Tongue (tissue), 3 donors: ENCODE measurements at places on chromosomes 13 and 19. TPM values are rescaled to one million over a fixed set of nuclear protein-coding genes. Genes with fewer than 3 reads are reported as not detected.

Gene HPN
- total RNA-seq, result not detected

Gene ZNF577
- 20.0 TPM for total RNA-seq

- DNase-seq, result no peak
Measured at GRCh38 chr19:48862827-48863226, 5.6 kb downstream of the PLEKHA4 start.

DNA sequence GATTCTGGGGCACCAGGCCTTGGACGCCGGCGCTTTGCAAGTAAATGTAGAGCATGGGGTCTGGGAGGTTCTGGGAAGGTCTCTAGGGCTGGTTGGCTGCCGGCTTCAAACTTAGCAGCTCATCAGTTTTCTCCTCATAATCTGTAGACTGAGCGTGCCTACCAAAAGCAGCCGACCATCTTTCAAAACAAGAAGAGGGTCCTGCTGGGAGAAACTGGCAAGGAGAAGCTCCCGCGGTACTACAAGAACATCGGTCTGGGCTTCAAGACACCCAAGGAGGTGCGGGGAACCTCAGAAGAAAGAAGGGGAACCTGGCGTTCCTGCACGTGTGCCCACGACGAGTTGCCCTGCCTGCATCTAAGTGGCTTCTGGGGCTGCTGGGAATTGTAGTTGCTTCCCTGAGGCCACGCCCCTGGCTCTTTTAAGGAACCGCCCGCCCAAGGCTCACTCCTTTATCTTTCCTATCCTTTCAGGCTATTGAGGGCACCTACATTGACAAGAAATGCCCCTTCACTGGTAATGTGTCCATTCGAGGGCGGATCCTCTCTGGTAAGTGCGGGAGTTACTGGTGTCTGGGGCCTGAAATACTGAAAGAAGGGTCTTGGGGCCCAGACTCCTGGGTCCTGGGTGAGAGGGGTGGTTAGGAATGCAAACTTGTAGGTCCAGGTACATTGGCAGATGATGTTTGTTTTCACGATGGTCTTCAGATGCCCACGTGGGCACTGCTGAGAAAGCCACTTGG lies 984 bp downstream of the RPS11 start:
- DNase-seq, result peak; percentile 73

DNA sequence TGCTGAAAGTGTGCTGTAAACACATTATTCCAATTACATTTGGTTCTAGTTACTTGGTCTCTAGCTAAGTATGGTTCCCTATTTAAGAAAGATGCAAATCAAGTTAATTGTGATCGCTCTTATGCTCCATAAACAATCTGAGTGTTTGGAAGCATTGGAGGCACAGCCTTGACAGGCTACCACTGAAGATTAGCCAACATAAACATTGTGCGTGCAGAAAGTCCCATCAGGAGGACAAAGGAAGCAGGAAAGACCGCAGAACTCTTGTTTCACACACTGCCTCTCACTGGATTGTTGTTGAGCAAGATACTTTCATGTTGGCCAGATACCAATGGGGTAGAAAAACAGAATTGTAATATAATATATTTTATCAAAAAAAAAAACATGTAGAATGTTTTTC lies 814.4 kb downstream of the EFNB2 start:
- peak; percentile 34 for DNase-seq

GRCh38 chr13:103351035-103351828 lies 285.0 kb upstream of the SLC10A2 start:
- DNase-seq, result peak; percentile 15

GRCh38 chr13:51041126-51041525 lies 69.9 kb downstream of the C13orf42 start:
- DNase-seq, result no peak

DNA sequence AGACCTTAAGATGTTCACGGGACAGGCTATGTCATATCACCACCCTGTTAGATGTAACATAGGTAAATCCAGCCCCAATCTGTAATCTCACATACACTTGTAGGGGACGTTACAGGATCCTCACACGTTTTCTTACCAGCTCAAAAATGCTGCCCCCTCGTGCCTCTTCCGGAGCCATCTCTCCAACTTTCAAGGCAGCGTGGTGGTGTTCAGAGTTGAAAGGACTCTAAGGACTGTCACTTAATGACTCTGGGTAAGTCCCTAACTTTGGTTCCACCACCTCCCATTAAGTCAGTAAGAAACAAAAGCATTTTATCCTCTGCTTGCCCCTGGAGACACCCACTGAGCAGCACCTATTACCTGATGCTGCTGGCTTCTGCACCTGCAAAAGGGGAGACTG lies 4.4 kb downstream of the MED26 start:
- DNase-seq, result no peak
